GM23338 (cell line): ENCODE measurements at places on chromosomes 2 and 18.

- DNase-seq: no peak
Measured at GRCh38 chr2:221102896-221103688, 469.0 kb downstream of the EPHA4 start.

DNA sequence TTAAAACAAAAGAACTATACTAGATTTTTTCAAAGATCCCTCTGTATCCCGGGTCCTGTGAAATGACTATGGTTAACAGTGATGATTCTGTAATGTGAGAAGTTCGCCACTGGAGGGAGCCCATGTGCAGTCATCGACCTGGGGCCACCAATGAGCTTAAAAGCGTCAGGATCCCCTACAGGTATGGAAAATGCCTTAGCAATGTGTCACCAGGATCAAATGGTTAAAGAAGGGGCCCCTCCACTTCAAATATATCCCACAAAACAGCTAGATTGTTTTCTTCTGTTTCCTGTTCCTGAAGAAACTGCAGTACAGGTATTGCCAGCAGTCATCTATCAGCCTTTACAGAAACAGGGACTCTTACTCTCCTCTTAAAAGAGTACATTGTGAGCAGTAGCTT is 15.3 kb downstream of the CHRNA1 start:
- DNase-seq: peak; percentile 93

DNA sequence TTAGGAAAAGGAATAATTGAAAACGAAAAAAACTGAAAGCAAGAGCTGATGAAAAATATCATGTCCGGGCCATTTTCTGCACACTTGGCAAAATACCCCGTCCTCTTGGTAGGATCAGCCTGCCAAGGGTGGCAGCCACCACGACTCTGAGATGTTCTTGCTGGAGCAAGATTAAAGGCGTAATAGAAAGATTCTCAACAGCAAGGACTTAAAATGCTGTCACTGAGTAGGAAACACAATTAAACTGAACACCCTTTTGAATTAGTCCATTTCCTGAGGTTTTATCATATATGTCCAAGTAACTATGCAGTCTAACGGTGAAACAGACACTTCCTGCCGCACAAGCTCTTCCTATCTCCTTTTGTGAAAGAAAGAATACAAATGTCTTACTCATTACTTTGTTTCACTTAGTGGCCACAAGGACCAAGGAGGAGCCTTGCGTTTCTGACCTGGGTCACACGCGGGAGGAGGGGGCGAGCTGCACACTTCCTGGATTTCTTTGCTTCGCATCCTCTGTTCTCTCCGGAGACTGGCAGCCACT is 222.7 kb downstream of the PIEZO2 start:
- DNase-seq: peak; percentile 29

GRCh38 chr2:167914969-167915368 is 332.4 kb downstream of the STK39 start:
- DNase-seq: no peak

DNA sequence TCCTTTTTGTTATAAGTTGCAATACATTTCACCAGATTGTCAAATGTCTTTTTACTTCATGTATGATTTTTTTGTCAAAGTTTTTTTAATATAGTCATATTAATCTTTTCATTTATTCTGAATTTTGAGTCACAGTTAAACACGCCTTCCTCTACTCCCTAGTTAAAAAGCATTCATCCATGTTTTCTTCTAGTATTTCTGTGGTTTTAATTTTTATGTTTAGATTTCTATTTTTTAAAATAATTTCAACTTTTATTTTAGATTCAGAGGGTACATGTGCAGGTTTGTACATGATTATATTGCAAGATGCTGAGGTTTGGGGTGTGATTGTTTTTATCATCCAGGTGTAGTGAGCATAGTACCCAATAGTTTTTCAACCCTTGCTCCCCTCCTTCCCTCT is 146.7 kb upstream of the MYO3B start:
- DNase-seq: no peak

DNA sequence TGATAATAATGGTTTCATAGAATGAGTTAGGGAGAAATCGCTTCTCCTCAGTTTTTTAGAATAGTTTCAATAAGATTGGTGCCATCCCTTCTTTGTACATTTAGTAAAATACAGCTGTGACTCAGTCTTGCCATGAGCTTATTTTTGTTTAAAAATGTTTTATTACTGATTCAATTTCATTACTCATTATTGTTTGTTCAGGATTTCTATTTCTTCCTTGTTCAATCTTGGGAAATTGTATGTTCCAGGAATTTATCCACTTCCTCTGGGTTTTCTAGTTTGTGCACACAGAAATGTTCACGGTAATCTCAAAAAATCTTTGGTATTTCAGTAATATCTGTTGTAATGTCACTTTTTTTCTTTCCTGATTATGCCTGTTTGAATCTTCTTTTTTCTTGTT is 371.5 kb upstream of the SETBP1 start:
- DNase-seq: no peak

- no peak for DNase-seq
Measured at GRCh38 chr2:240995041-240996021, 3.1 kb upstream of the SNED1 start.

DNA sequence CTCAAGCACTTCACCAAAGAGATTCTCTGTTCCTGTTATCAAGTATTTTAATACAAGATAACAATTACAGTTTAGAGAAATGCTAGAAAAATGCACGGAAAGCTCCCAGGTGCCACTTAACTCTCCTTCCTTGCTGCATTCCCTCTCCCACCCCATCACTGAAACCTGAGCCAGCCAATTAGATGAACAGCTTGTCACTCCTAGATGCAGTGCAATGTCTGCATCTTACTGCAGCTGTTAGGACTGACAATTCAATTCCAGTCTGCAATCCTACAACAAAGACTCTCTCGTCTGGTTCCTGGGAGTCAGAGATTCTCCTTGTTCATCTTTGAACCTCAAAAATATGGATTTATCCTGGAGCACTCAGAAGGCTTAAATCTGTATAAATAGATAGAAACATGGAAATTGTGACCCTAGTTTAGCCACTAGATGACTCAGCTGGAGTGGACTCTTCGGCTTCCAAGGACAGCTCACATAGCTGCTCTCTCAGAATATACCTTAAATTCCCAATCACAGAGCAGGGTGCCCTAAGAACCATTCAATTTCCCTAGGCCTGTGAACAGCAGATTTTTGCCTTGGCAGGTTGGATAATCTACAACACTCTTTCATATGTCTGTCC is 311.1 kb downstream of the NRXN1 start:
- DNase-seq: peak; percentile 78

DNA sequence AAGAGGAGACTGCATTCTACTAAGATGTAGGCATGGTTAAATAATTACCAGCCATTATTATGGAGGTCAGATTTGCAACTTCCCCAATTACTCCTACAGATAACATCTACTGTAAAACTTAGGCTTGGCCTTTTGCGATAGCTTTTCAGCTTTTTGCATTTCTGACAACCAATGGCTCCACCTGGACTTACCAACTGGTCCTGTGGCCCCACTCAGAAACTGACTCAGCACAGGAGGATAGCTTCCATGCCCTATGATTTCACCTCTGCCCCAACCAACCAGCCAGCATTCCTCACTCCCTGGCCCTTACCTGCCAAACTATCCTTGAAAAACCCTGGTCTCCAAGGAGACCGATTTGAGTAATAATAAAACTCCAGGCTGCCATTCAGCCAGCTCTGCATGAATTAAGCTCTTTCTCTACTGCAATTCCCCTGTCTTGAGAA is 28.2 kb downstream of the TUBB6 start:
- peak; percentile 95 for DNase-seq

- DNase-seq: peak; percentile 6
Measured at GRCh38 chr2:187338679-187339121, 109.4 kb downstream of the CALCRL start.

- no peak for DNase-seq
Measured at GRCh38 chr2:229622495-229623355, 91.6 kb downstream of the DNER start.

- DNase-seq: peak; percentile 66
Measured at GRCh38 chr18:76306685-76307292, 188.3 kb downstream of the ZNF516 start.

GRCh38 chr2:119224391-119225104 is 914 bp downstream of the STEAP3 start:
- DNase-seq: no peak

DNA sequence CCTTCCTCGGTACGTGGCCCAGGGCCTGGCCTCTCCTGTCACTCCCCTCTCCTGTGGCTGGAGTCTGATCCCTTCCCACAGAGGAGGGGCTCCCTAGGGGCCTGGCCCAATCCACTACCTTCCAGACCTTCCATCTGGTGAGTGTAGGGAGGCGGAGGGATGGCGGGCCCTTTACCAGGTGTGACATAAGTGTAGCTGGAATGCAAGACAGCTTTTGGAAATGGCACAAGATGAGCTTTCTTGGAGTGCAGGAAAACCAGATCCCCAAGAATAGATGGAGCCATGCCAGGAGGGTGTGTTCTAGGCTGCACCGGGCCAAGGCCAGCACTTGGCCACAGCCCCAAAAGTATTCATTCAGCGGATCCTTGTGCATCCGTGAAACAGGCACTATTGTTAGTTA is 30.1 kb downstream of the IGFBP5 start:
- peak; percentile 48 for DNase-seq

DNA sequence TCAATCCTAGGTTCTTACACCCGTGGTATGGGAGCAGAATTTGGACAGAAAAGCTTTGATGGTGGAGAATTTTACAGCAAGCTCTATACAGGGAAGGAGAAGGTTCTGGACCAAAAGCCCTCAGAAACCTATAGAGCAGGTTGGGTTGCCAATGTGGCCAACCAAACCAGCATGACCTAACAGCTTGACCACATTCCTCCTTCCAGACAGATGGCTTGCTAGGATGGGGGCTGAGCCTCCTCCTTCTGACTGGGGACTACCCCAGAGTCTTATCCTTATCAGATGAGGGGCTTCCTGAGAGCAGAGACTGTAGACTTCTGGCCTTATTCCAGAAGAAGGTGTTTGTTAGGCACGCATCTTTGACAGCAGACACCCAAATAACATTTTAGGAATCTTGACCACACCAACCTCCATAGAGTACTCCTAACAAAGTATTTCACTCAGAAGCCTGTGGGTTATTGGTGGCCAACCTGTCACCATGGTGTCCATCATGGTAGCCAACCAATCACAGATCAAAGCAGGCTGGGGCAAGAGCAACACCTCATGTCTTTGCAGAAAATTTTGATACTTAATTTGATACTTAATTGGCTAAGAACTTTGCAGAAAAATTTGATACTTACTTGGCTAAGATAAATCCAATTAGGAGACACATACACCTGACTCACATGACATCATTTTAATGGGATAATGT is 34.8 kb upstream of the EPAS1 start:
- no peak for DNase-seq

DNA sequence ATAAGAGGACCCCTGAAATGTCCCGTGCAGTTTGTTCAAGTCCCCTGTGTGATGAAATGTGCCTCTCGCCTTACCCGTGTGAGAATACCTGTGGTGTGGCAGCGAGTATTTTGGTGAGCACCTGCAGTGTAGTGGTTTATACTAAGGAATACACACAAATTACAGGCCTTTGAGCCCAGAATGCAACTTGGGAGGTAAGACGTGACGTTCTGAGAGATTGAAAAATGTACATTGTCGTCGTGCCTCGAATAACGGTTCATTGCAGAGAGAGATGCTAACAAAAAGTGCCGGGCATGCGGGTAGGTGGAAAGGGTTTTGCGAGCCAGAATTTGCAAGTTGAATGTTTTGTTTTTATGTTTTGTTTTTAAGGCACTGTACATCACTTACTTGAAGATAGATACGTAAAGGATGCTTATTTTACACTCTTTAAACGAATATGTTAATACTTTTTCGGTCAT is 867 bp downstream of the RBBP8 start:
- DNase-seq: no peak

GRCh38 chr2:119940856-119941255 is 72.0 kb upstream of the EPB41L5 start:
- DNase-seq: no peak

DNA sequence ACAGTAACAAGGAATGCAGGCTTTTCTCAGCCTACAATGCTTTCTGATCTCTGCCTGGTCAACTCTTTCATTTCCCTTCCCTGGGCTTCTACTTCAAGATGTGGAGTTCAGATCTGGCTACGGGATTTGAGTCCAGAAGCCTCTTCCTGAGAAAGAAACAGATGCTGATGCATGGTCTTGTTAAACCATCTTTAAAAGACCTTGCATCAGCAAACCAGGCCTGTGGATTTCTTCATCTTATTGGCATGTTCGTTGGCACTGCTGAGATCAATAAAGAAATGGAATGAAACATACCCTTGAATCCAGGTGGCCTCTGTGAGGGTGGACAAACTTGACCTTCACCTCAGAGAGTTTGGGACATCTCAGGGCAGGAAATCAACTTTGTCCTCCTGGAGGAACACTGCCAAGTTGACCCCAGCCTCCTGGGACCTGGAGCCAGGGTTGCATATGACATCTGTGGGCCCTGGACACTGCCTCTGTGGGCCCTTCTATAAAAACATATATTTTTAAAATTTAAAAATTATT is 21.4 kb downstream of the IGFBP2 start:
- no peak for DNase-seq

DNA sequence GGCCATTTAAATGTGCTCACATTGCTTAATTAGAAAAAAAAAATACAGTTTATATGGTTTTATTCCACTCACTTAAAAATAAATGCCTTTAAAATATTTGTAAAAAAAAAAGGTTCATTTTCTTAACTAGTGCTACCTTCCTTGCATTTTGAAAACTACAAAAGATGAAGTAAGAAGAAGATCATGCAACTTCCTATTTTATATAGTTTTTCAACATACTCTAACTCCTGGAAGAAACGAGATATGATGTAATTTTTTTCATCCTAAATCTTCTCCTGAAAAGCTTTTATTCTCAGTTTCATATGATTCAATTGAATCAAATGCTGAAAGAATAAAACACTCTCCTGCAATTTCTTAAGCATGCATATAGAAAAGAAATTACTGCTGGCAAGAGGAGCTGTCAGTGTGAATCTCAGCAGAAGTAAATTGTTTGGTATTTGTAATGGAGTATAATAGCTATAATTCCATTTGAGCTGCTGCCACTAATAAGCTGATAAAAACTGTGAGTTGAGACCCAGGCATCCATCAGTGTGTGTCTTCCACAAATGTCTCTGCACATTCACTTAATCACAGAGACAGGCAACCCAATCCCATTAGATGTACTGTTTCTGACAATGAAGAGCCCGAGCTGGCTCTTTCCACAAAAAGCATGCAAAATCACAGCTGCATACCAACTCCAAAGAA is 3.7 kb downstream of the FTCDNL1 start:
- DNase-seq: no peak

- DNase-seq: peak; percentile 61
Measured at GRCh38 chr2:38522754-38523349, 79.9 kb downstream of the HNRNPLL start.

- no peak for DNase-seq
Measured at GRCh38 chr2:230983566-230983965, 12.4 kb upstream of the SPATA3 start.

DNA sequence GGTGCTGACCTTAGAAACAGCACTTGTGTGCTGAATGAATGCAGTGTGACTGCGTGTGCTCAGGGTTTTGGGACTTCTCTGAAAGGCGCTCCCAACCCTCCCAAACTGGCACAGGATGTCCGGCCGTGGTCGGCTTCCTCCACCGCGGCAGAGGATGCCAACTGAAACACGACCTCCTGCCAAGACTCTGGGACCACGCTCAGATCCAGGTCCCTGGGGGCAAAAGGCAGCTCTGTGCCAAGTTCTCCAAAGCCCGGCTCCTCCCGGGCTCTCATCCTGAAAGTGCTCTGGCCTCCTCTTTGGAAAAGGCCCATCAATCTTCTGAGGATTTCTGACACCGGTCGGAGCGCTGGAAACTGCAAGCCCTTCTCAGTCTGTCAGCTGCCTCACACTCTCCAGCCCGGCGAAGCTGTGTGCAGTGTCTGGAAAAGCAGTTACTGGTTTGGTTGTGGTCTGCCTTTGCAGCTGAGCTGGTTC is 32.3 kb upstream of the ZBTB7C start:
- DNase-seq: no peak

- DNase-seq: peak; percentile 79
Measured at GRCh38 chr2:237674731-237675276, 47.4 kb downstream of the LRRFIP1 start.
